ENCODE measurements at places on chromosomes 1 and 21.

- DNase-seq = no peak
These were observed 59.4 kb downstream of the SYT6 start for GRCh38 chr1:114094363-114094634.

- peak; percentile 78 for DNase-seq
These were observed 4.3 kb downstream of the ATP8B2 start for GRCh38 chr1:154329551-154330131.

DNA sequence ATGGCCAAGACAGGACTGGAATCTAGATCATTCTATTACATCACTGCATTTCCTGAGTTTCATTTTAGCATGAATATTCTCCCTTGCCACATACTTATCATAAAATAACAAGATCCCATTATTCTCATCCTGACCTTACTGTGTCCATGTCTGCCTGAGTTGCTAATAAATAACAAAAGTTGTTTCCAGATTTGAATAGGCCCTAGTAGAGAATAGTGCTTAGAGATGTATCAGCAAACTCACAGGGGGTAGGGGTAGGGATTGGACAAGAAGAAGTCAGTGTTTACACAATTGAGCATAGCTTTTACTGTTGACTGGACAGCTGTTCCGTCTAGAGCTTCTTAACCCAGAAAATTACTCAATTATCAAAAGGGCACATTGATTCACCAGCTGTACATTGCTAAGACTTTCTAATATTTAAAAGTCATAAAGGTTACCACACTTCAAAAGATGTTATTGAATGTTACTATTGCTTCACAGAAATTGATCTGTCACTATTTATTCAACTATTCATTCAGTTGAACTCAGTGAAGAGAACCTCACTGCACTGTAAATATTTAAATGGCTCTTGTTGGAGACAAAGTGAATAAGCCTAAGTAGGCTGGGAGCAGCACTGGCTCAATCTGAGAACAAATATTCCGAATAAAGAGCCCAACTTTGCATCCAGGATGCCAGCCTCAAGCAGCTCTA is 121.9 kb downstream of the NRIP1 start:
- DNase-seq = no peak

DNA sequence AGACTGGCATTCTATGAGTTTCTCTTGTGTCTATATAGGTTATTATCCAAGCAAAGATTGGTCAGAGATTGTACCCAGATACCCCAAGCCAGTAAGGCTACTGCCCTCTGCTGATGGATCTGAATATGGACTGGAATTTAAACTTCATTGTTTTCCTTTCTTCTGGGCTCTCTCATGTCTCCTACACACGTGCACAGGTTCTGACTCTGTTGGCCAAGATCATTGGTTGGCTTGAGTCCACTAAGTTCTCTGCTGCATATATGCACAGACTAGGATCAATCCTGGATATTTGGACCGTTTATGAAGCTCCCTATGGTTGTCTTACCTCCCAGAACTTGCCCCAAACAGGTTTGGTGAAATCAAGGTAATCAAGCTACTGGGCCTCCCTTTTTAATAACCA is 69.7 kb downstream of the CC2D1B start:
- peak; percentile 42 for DNase-seq

DNA sequence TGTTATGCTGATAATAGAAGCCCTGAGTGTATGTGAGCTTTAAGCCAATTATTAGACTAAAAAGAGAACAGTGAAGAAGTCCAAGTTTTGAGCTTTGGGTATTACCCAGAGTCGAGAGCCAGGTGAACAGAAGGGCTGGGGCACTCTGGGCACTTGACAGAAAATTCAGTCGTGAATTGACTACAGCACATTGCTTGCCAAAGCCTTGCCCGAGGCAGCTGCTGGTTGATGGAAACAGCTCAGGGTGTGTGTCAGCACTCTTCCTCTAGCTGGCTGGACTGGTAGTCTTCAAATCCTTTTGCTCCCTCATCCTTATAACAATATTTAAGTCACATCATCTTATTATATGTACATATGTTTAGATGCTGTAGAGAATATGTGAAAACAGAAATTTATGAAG is 21.3 kb downstream of the PDE4B start:
- DNase-seq = no peak

- DNase-seq = no peak
These were observed 644.0 kb downstream of the PTPRC start for GRCh38 chr1:199282751-199283305.

GRCh38 chr1:55826381-55827080 is 611.4 kb upstream of the USP24 start:
- DNase-seq = no peak

DNA sequence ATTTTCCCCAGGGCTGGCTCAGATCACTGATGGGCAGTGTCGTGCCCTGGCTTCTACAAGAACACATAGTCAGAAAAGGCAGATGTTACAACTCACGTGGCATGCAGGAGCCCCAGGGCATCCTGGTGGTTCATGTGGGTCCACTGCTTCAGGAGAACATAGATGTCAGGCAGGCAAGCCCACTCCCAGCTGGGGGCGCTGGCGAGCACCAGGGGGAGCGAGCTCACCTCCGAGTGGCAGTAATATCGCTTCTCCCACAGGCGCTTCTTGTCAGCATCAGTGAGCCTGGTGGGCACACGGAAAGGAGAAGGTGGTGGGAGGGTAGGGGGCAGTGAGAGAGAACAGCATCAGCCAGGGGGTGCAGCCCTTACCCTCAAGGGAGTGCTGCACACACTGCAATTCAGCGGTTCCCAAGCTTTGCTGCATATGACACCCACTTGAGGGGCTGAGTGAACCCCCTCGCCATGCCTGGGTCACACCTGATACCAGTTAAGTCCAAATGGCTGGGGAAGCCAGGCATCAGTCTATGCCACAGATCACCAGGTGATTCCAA is 34.3 kb upstream of the PPP1R15B start:
- DNase-seq = peak; percentile 39

- no peak for DNase-seq
These were observed 151.7 kb upstream of the NR5A2 start for GRCh38 chr1:199875856-199876255.

GRCh38 chr1:192530254-192530653 is 45.3 kb upstream of the RGS1 start:
- DNase-seq = no peak

GRCh38 chr1:162062542-162063015 is 6.9 kb upstream of the NOS1AP start:
- no peak for DNase-seq

- DNase-seq = no peak
These were observed 231.5 kb downstream of the LMO4 start for GRCh38 chr1:87560137-87560536.

GRCh38 chr1:91830242-91831131 is 55.5 kb downstream of the TGFBR3 start:
- DNase-seq = no peak

- no peak for DNase-seq
These were observed 30.4 kb downstream of the RRP1 start for GRCh38 chr21:43819511-43820405.

- DNase-seq = peak; percentile 74
These were observed at the start of gene ADAM15 for GRCh38 chr1:155050560-155051341. TSS of gene ADAM15 (plus strand) at chr1:155051316. CDS start at chr1:155051387, 71 bp downstream.

GRCh38 chr1:94926126-94926914 is 590 bp downstream of the CNN3 start:
- DNase-seq = no peak

DNA sequence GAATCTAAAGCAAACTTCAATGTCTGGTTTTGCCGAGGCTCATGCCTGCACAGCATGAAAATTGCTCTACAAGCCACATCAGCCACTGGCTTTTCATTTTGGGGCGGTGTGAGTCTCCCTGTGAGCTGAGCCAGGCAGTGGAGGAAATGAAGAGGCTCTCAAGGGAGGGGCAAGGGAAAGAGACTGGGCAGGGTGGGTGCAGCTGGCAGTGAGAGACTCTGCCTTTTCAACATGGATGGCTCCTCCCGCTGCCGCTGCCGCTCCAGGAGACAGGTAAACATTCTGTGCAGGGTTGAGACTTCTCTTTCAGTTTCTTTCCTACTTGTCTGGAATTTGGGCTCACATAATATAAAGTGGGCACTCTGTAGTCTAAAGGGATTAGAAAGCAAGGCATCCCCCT is 11.3 kb upstream of the CTSE start:
- DNase-seq = no peak

GRCh38 chr1:164756741-164757140 is 197.8 kb downstream of the PBX1 start:
- no peak for DNase-seq

- DNase-seq = no peak
These were observed 13.3 kb upstream of the TBX15 start for GRCh38 chr1:119001181-119002027.

DNA sequence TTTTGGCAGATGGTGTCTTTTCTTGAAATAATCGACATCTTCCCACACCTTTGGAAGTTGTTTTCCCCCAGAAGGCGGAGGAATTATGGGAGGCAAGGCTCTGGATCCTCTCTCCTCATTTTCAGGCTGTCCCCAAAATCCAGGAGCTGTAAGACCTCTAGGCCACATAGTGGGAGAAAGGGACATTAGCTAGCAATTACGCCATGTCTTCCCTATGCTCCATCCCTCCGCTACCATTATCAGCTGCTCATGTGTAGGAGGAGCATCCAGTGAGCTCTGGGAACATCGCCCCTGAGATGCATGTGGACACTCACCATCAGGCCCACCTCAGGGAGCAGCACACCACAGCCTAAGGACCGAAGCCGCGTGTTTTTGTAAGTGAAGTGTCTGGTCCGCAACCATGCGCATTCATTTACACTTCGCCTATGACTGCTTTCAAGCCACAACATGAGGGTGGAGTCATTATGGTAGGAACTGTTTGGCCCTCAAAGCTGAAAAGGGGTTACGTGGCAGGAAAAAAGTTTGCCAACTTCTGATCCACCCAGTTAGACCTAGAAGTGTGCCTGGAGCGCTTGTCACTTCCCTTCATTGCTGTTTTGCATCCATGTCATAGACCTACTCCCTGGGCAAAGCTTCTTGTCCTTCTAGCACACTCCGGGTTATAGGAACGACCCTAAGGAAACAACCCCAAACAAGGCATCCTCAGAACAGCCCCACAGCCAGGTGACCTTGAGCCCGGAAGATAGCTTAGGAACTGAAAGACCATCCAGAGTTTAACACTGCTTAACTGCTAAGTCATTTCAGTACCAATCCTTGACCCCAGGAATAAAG is 85.5 kb downstream of the C1orf94 start:
- no peak for DNase-seq

GRCh38 chr1:110390096-110390495 is 730 bp downstream of the SLC16A4 start:
- DNase-seq = no peak

- DNase-seq = no peak
These were observed 26.1 kb downstream of the ZP4 start for GRCh38 chr1:237864338-237865244.

DNA sequence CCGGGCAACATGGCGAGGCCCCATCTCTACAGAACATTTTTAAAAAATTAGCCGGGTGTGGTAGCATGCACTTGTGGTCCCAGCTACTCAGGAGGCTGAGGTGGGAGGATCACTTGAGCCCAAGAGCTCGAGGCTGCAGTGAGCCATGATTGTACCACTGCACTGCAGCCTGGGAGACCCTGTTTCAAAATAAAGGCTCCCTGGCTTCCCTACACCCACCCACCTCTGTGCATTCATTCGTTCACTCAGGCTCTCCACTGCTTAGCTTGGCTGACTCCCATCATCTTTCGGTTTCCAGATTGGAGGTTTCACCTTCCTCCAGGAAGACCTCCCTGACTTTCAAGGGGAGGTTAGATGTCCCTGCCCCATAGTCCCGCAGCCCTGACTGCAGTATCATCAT is 14.2 kb downstream of the KIAA2013 start:
- no peak for DNase-seq

- no peak for DNase-seq
These were observed 32.1 kb upstream of the FASLG start for GRCh38 chr1:172626845-172627244.

- no peak for DNase-seq
These were observed at the start of gene MXRA8 for GRCh38 chr1:1358433-1359271. TSS of gene MXRA8 (minus strand) at chr1:1358555. CDS start at chr1:1358504, 51 bp downstream.

GRCh38 chr1:151266821-151267220 is 12.3 kb downstream of the PSMD4 start:
- DNase-seq = no peak

DNA sequence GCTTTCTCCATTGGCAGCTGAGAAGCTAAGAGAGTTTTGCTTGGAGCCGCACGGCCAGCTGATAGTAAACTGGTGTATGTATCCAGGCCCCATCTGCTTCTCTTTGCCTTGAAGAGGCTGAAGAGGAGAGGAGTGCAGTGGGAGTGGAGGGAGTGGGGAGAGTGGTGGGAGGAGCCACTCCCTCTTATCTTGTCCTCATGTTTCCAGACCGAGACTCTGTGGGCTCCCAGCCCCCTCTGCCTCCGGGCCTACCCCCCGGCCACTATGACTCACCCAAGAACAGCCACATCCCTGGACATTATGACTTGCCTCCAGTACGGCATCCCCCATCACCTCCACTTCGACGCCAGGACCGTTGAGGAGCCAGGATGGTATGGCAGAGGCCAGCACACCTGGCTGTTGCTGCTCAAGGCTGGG is 6.0 kb upstream of the LRRC71 start:
- DNase-seq = no peak

GRCh38 chr1:218025454-218025853 is 259.6 kb upstream of the RRP15 start:
- DNase-seq = no peak

DNA sequence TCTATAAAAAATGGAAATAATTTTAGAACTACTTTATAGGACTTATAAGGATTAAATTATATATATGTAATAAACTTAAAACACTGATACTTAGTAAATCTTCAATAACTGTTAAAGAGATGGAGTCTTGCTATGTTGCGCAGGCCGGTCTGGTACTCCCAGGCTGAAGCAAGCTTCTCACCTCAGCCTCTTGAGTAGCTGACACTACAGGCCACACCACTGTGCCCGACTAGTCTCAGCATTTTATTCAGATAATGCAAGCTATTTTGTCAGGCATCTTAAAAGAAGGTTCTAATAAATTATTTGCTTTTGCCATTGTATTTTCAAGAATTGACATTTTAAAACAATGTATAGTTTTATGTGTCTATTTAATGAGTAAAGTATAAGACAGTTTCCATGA is 20.8 kb downstream of the CNST start:
- no peak for DNase-seq

DNA sequence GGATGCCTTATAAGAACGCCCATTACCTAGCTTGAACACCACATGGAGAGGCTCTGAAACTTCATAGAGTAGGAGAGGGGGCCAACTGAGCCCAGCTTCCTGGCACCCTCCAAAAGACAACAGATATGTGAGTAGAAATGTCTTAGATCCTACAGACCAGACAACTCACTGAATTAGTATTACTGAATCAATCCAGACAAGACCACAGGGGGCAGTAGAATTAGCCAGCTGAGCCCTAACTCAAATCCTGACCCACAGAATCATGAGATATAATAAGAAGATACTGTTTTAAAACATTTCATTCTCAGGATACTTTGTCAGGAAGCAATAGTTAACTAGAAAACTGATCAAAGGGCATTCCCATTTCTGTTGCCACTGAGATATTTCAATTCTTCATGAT is 45.8 kb upstream of the C1orf21 start:
- DNase-seq = no peak

- DNase-seq = no peak
These were observed 34.1 kb downstream of the CMPK1 start for GRCh38 chr1:47367651-47368050.

GRCh38 chr1:149849111-149849946 is 50.0 kb upstream of the BOLA1 start:
- no peak for DNase-seq

Measured in CD4-positive, alpha-beta memory T cell (primary cell).